ENCODE measurements at places on chromosomes 2 and 18.

DNA sequence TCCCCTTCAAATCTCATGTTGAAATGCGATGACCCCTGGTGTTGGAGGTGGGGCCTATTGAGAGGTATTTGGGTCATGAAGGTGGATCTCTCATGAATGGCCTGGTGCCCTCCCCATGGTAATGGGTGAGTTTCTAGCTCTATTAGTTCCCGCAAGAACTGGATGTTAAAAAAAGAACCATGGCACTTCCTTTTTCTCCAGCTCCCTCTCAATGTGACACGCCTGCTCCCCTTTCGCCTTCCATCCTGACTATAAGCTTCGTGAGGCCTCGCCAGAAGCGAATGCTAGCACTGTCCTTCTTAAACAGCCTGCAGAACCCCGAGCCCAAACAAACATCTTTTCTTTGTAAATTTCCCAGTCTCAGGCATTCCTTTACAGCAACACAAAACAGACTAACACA, 303.2 kb upstream of the REV1 start:
- no peak for DNase-seq

DNA sequence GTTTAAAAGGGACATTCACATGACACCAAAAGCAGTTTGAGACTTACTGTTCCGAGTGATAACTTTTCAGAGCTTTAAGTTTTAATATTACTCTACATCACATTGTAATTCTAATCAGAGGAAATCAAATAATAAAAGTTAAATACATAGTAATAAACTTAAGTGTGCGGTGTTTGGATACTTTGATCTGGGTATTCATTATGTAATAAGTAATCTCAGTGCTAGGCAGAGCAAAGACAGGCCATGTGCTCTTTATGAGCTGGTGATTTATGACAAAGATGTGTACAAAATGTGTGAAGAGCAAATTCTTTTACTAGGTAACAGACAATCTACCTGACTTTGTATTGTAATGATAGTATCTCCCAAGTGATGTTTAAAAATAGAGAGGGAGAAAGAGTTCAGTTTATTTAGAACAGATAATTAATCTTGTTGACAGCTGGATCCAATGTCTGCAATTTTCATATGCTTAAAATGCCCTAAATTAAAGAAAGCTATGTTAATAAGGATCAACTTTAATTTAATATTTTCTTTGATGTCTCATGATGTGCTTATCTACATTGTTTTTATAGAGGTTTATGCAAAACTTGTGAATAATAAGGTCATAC, 4.4 kb downstream of the CFAP221 start:
- no peak for DNase-seq

GRCh38 chr18:44805643-44806042, 125.0 kb downstream of the SETBP1 start:
- no peak for DNase-seq

- no peak for DNase-seq
These were observed 82.1 kb downstream of the ZBTB7C start for GRCh38 chr18:48326901-48327675.

- no peak for DNase-seq
These were observed 125.8 kb upstream of the EFEMP1 start for GRCh38 chr2:56049233-56049845.

DNA sequence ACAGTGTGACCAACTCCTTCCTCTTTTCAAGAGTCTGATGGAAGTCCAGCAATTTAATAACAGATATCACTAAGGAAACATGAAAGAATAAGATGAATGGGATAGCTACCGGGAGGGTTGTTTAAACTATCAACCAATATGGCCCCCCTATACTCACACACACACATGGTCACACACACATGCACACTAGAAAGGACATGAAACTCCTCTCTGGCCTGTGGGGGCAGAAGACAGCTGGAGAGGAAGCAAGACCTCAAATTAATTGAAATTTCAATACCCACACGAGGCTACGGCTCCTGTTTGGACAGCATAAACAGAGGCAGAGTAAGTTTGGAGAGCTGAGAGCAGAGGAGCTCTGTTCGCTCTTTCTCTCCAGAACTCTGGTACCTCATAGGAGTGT, 34.7 kb upstream of the REEP1 start:
- no peak for DNase-seq

GRCh38 chr2:102425441-102426132, 2.6 kb downstream of the IL18RAP start:
- no peak for DNase-seq

DNA sequence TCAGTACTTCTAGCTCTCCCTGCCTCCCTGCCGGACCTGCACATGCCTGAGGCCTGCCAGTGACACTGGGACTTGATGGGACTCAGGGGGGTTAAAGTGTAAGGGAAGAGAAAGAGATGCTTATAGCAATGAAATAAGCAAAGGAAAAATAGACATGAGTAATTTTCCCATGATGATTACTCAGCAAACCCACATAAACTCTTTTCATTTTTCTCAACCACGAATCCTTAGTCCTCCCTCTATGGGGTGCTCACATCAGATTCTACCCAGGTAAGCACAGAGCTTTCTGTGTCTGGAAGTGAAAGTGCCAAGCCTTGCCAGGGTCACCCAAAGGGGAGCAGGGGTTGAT, 44.8 kb upstream of the ANKRD62 start:
- DNase-seq = no peak
